GM04503 (cell line): ENCODE measurements at places on chromosomes 2 and 18.

- no peak for DNase-seq
Measured at GRCh38 chr2:240231838-240232244, 91.4 kb upstream of the OTOS start.

DNA sequence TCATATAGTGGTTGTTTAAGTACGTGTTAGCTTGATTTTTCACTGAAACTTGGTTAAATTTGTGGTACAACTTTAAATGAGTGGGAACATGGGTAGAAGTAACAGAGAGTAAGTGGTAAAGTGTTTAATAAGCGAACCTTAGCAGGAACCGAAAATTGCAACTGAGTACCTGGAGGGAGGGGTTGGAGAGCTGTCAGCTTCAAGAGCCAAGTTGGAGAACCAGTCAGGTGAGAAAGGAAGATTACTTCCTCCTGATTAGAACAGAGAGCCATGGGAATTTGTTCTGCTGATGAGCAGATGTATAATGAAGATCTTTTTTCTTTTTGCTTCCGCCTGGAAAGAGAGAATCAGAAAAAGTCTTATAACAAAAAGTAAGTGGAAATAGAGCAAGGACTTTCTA, 158.4 kb upstream of the CDH7 start:
- no peak for DNase-seq

GRCh38 chr2:189661957-189662321, 680 bp downstream of the ASNSD1 start:
- no peak for DNase-seq

GRCh38 chr2:8595428-8595805, 86.4 kb upstream of the ID2 start:
- no peak for DNase-seq

- DNase-seq: no peak
Measured at GRCh38 chr2:27211241-27211942, 449 bp upstream of the ATRAID start.

DNA sequence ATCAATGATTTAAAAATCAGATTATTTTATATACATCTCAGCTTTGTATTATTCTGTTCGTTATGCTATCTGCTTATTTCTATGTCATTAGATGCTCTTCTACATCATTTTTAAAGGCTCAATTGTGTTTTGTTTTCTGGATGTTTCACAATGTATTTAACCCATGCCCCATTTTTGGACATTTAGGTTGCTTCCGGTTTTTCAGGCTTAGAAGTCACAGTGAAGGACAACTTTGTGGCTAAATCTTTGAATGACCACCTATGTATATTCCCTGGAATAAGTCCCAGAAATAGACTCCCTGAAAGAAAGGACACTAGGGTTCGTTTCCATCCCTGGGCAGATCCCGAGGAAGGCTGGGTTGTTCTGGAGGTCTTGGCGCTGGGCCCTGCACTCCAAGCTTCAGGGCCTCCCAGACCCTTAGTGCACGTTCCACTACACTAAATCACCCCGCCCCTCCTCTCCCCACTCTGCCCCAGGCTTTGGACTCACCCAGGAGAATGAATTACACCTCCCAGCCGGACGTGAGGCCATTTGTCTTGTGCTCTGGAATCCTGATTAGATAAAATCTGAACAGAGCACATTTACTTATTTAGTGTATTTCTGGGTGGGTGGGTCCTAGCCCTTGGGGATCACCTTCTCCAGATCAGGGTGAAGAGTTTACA, 188.2 kb downstream of the ZFP36L2 start:
- no peak for DNase-seq

GRCh38 chr2:234495251-234496054, 1.4 kb downstream of the ARL4C start:
- no peak for DNase-seq

DNA sequence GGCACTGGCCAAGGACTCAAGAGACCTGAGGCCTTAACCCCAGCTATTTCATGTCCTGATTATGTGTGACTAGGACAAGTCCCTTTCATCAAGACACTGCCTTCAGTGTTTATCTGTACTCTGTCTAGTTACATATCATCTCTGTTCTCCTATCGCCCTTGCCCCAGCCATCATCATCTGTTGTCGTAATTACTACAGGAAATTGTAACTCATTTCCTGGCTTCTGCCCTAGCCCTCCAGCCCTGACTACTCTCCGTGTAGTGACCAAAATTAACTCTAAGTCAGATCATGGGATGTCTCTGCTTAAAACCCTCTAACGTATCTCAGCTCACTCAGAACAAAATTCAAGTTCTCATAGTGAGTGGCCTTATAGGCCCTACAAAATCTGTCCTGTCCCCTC, 49.3 kb upstream of the LAPTM4A start:
- no peak for DNase-seq

- DNase-seq: no peak
Measured at GRCh38 chr2:159150280-159150746, 136.2 kb downstream of the WDSUB1 start.

GRCh38 chr2:222861411-222862105, 722 bp downstream of the ACSL3 start:
- no peak for DNase-seq

GRCh38 chr18:79610461-79611039, 69.1 kb upstream of the CTDP1 start:
- no peak for DNase-seq

DNA sequence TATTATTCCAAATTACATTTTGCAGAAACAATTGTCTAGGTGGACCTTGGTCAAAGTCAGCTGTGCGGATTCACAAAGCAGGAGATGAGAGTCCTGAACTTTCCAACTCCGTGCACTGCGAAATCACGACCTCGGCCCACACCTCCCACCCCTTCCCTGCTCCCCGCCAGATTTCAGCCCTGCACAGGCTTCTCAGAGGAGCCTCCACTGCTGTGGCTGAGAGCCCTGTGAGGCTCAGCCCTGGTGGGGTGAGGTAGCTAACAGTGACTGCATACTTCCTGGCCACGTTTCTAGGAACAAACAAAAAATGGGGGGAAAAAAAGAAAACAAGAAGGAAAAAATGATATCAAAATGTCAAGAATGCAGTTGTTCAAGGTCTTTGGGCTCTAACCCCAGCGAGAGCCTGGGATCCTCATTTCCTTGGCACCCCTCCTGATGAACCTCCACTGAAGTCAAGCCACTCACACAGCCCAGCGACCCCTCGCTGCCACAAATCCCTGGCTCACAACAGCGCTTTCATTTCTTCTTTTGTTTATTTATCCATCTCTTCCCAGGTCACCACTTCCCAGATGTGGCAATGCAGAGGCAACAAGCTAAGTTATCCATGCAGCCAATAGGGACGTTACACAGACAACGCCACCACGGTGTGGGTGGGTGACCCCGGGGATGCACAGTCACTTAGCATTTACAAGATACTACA, 729.7 kb upstream of the ID2 start:
- no peak for DNase-seq

- no peak for DNase-seq
Measured at GRCh38 chr18:78994531-78994930, 14.9 kb downstream of the SALL3 start.

- DNase-seq: no peak
Measured at GRCh38 chr2:155633060-155633839, 699.3 kb downstream of the NR4A2 start.

DNA sequence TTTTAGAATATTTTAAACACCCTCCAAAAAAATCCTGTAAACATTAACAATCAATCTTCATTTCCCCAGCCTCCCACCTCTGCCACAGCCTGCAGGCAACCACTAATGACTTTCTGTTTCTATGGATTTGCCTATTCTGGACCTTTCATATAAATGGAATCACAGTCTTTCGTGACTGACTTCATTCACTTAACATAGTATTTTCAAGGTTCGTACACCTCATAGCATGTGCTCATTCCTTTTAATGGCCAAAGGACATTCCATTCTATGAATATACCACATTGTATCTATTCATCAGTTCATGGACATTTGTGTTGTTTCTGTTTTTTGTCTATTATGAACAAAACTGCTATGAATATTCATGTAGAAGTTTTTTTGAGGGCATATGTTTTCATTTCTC, 48.5 kb downstream of the NAT8 start:
- DNase-seq: no peak

GRCh38 chr2:16255120-16255519, 314.8 kb downstream of the MYCN start:
- no peak for DNase-seq

- DNase-seq: peak; percentile 50
Measured at GRCh38 chr2:206915121-206915520, 24.2 kb upstream of the CPO start.

DNA sequence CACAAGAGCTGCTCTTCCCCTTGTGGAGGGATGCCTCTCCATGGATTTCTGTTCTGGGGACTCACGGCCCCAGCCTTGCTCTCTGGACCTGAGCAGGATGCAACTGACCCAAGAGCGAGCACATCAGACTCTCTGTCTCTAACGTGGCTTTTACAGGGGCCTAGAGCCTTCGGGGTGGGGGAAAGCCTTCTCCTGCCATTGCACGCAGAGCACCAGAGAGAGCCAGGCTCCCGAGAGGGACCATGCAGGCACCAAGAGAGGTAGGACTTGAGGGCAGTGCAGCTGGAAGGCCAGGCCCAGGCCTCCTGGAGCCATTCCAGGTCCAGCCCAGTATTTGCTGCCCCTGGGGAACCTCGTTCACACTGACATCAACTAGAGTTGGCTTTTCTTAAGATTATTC, 475.6 kb upstream of the MYT1L start:
- no peak for DNase-seq
